ENCODE measurements at places on chromosomes 4 and X. TPM values are rescaled to one million over a fixed set of nuclear protein-coding genes. Genes with fewer than 3 reads are reported as not detected.
A peak's percentile ranks its signal among the peaks of the same experiment; 100 is the strongest.

MAOB gene
- 0.74 TPM for total RNA-seq

BEND2 gene
- total RNA-seq, result not detected

FOXR2 gene
- not detected for total RNA-seq

HDAC6 gene
- 58.5 TPM for total RNA-seq

CENPVL1 gene
- total RNA-seq, result 3.1 TPM

ZXDA gene
- total RNA-seq, result 3.3 TPM

PSAPL1 gene
- not detected for total RNA-seq

CSTF2 gene
- 29.8 TPM for total RNA-seq

MED12 gene
- total RNA-seq, result 38.4 TPM

ZFP42 gene
- 120 TPM for total RNA-seq

UGT2B7 gene
- not detected for total RNA-seq

ARHGEF6 gene
- total RNA-seq, result 5.6 TPM

PCDH7 gene
- 2.4 TPM for total RNA-seq

GRCh38 chrX:3134316-3134945, 93.2 kb downstream of the ARSF start:
- no peak overlapping the region for H3K27ac ChIP-seq
- no peaks in the 10 kb centered on the region for H3K27me3 ChIP-seq
- no peak overlapping the region for H3K4me3 ChIP-seq
- H3K36me3 ChIP-seq, result no peaks in the 10 kb centered on the region

DNA sequence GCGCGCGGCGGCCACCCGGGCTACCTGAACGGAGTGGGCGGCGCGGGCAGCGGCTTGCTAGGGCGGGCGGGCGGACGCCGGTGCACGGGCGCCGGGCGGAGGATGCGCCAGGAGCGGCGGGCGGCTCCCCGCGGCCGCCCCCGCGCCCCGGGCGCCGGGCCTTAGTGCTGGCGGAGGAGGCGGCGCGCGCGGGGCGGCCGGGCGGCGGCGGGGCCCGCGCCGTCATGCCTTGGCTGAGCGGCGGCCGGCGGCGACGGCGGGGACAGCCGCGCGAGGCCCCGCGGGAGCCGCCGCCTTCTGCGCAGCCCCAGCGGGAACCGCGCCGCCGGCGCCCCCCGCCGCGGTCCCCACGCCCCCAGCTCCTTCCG, 48.2 kb downstream of the CLDN34 start:
- H3K4me3 ChIP-seq, result no peak overlapping the region
- no peak for DNase-seq
- H3K27me3 ChIP-seq, result peaks cover 4% of the 10 kb centered on the region
- H3K4me1 ChIP-seq, result peaks cover 56% of the 10 kb centered on the region

- H3K4me1 ChIP-seq, result peaks cover 48% of the 10 kb centered on the region
- H3K4me3 ChIP-seq, result no peak overlapping the region
- no peak for DNase-seq
These were observed 47.5 kb downstream of the TBC1D14 start for GRCh38 chr4:6957148-6957520.

GRCh38 chrX:133401536-133401935, 13.8 kb downstream of the GPC4 start:
- H3K27ac ChIP-seq, result peak overlapping the region; percentile 72
- H3K4me1 ChIP-seq, result peaks cover 32% of the 10 kb centered on the region
- H3K36me3 ChIP-seq, result peaks cover 39% of the 10 kb centered on the region
- no peak overlapping the region for H3K4me3 ChIP-seq

GRCh38 chrX:151962034-151962433, 12.4 kb downstream of the GABRE start:
- no peaks in the 10 kb centered on the region for H3K4me1 ChIP-seq
- H3K27ac ChIP-seq, result no peak overlapping the region
- H3K27me3 ChIP-seq, result no peaks in the 10 kb centered on the region
- no peak overlapping the region for H3K4me3 ChIP-seq

GRCh38 chrX:41923978-41924683, 777 bp upstream of the CASK start:
- no peaks in the 10 kb centered on the region for H3K36me3 ChIP-seq
- H3K27me3 ChIP-seq, result peaks cover 3% of the 10 kb centered on the region
- H3K27ac ChIP-seq, result peak overlapping the region; percentile 77
- peaks cover 36% of the 10 kb centered on the region for H3K4me1 ChIP-seq
- H3K4me3 ChIP-seq, result peak overlapping the region; percentile 80

GRCh38 chr4:15063341-15063740, 61.1 kb downstream of the CPEB2 start:
- H3K4me1 ChIP-seq, result no peaks in the 10 kb centered on the region
- no peaks in the 10 kb centered on the region for H3K36me3 ChIP-seq
- H3K4me3 ChIP-seq, result no peak overlapping the region
- no peak for DNase-seq
- no peaks in the 10 kb centered on the region for H3K27me3 ChIP-seq

DNA sequence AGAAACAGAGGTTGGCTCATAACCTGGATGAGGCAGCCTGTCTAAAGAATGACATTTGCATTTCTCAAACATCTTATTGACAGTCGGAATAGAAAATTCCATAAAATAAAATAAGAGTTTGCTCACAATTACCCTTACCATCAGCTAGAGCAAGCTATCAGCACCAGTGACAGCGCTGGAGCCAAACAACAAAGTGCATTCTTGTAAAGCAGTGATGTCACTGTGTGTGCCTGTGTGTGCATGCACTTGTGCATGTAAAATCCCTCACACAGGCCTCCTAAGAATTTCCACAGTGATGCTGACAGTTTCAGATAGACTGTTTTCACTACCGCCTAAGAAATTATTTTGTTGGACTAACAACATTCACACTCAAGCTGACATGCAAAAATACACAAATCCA, 77.6 kb downstream of the EVC2 start:
- H3K36me3 ChIP-seq, result peaks cover 17% of the 10 kb centered on the region
- H3K4me3 ChIP-seq, result no peak overlapping the region
- peaks cover 9% of the 10 kb centered on the region for H3K4me1 ChIP-seq
- H3K27ac ChIP-seq, result no peak overlapping the region
- no peak for DNase-seq

DNA sequence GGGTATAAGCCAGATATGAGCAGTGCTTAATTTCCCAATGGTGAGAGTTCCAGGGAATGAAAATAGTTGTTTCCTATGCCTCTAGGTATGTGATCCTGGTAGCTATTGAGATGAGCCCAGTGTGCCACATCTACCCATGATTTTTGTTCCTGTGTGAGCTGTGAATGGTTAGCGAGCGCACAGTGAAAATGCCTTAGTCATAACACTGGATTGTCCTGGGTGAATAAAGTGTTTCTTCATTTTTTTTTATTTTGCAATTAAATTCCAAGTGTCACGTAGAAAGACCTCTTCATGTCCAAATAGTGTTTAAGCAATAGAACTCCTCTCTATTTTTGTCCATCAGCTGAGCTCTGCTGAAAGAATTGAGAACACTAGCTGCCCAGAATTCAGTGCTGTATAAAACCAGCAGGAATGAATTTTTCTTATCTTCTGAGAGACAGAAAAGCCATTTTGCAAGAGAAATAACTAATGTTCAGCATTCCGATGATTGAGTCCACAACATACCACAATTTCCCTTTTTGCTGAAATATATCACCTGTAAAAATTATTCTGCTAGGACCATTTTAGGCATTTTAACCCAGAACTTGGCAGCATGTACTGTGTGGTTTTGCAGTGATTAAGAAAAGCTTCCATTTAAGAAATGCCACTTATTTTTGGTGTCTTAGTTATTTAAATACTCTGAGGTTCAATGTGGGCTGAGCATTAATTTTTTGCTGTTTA, 5.6 kb downstream of the MAOA start:
- H3K4me1 ChIP-seq, result no peaks in the 10 kb centered on the region
- no peaks in the 10 kb centered on the region for H3K36me3 ChIP-seq
- H3K27me3 ChIP-seq, result peaks cover 2% of the 10 kb centered on the region
- H3K4me3 ChIP-seq, result no peak overlapping the region
- no peak for DNase-seq

- no peaks in the 10 kb centered on the region for H3K27me3 ChIP-seq
- DNase-seq, result no peak
- H3K4me3 ChIP-seq, result no peak overlapping the region
- no peaks in the 10 kb centered on the region for H3K4me1 ChIP-seq
- H3K27ac ChIP-seq, result no peak overlapping the region
These were observed 1754.1 kb downstream of the C4orf33 start for GRCh38 chr4:130850019-130850524.

DNA sequence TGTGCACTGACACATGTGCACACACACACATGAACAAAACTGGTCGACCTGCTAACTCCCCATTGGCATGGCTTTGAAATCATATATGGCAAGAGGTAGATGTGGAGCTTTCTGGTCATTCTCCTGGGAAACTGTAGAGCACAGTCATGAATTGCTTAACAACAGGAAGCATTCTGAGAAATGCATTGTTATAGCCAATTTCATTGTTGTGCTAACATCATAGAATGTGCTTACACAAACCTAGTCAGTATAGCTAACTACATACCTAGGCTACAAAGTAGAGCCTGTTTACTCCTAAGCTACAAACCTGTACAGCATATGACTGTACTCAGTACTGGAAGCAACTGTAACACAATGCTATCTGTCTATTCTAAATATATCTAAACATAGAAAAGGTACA, 134.2 kb upstream of the SH3RF1 start:
- no peak for DNase-seq
- peak overlapping the region; percentile 87 for H3K27ac ChIP-seq
- H3K4me1 ChIP-seq, result peaks cover 11% of the 10 kb centered on the region
- no peaks in the 10 kb centered on the region for H3K36me3 ChIP-seq
- no peak overlapping the region for H3K4me3 ChIP-seq

DNA sequence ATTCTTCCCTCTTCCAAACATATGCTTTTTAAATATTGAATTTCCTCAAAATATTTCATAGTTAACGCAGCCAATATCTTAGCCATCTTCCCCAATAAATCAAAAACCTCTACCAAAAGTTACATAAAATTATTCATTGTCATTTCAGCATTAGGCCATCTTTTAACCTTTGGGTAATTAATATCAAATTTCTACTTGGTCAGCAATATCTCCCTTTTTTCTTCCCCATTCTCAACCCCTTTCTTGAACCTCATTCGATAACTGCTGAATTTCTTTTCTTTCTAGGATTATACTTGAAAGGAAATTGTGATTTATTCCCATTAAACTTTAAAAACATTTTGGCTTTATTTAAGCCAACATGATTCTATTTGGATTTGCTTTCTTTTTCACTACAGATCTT, 65.0 kb downstream of the RAP1GDS1 start:
- no peak for DNase-seq
- H3K27me3 ChIP-seq, result peaks cover 5% of the 10 kb centered on the region
- H3K36me3 ChIP-seq, result peaks cover 37% of the 10 kb centered on the region
- H3K4me3 ChIP-seq, result no peak overlapping the region
- H3K27ac ChIP-seq, result no peak overlapping the region

- no peak overlapping the region for H3K4me3 ChIP-seq
- no peaks in the 10 kb centered on the region for H3K36me3 ChIP-seq
- peaks cover 2% of the 10 kb centered on the region for H3K27me3 ChIP-seq
These were observed 206.0 kb downstream of the BCOR start for GRCh38 chrX:39891781-39892180.

- H3K4me3 ChIP-seq, result no peak overlapping the region
- H3K36me3 ChIP-seq, result no peaks in the 10 kb centered on the region
- DNase-seq, result no peak
- H3K27ac ChIP-seq, result peak overlapping the region; percentile 34
- H3K4me1 ChIP-seq, result peaks cover 49% of the 10 kb centered on the region
- H3K27me3 ChIP-seq, result no peaks in the 10 kb centered on the region
These were observed 202.1 kb downstream of the GPC3 start for GRCh38 chrX:133783274-133783673.

GRCh38 chrX:19814240-19814639, 73.2 kb downstream of the SH3KBP1 start:
- H3K4me3 ChIP-seq, result no peak overlapping the region
- no peaks in the 10 kb centered on the region for H3K27me3 ChIP-seq
- no peaks in the 10 kb centered on the region for H3K36me3 ChIP-seq

DNA sequence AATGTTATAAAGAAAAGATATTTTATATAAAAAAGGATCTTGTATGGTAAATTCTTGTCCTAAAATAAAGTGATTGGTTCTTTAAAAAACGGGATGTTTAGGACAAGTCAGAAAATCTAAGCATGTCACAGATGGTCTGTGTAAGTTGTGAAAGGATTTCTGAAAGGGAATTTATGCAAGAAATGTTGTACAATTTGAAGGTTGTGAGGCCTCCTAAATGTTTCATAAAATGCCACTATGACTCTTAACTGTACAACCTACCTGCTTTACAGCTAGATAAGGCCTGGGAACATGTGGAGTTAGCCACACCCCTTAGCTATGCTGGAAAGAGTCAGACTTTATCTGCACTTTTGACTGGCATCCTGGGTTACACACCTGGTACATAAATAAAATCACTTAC, 951.5 kb upstream of the POU3F4 start:
- H3K4me1 ChIP-seq, result no peaks in the 10 kb centered on the region
- H3K4me3 ChIP-seq, result no peak overlapping the region
- H3K27ac ChIP-seq, result no peak overlapping the region
- no peak for DNase-seq
- peaks cover 28% of the 10 kb centered on the region for H3K36me3 ChIP-seq

DNA sequence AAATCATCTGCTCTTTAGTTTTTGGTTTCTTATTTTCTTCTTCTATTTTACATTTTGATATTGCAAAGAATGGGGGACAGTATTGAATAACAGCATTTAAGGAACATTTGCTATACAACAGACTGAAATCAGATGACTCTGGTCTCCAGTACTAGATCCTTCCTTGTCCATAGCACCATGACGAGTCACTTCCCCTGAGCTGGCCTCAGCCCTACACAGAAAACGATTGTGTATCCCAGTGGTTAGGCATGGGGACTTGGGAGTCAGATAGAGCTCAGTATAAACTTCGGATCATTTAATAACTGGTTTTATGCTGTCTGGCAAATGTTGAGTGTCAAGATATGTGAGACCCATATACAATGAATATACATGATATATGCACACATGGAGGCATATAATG, 44.7 kb upstream of the BEX4 start:
- H3K27me3 ChIP-seq, result peaks cover 3% of the 10 kb centered on the region
- peaks cover 4% of the 10 kb centered on the region for H3K4me1 ChIP-seq
- no peak overlapping the region for H3K4me3 ChIP-seq
- DNase-seq, result no peak
- no peak overlapping the region for H3K27ac ChIP-seq
- no peaks in the 10 kb centered on the region for H3K36me3 ChIP-seq

GRCh38 chrX:12554206-12554605, 237.0 kb upstream of the PRPS2 start:
- H3K4me3 ChIP-seq, result no peak overlapping the region
- DNase-seq, result no peak
- H3K4me1 ChIP-seq, result no peaks in the 10 kb centered on the region
- H3K27me3 ChIP-seq, result no peaks in the 10 kb centered on the region
- H3K27ac ChIP-seq, result no peak overlapping the region

DNA sequence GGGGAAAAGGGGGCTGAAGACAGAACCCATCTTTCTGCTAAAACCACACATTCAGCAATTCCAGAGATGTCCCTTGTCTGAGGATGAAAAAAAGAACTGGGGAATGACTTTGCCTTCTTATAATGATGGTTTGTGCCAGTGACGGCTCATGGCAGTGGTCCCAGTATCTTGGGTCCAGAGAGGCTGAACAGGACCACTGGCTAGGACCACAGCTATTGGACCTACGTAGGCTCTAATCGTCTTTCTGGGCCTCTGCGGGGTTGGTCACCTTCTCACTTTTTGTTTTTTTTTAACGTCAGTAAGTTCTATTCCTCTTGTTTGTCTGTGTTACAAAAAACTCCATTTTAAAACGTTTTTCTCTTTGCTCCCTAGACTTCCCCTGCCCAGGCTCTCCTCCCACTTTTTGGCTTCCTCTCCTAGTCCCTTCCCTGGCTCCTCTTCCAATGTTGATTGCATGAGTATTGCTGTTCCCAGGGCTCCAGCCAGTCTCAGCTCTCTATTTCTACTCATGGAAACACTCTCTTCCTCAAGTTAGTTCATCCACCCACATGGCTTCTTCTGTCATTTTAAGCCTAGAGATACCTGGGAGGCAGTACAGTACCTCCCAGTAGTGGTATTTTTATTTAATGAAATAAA, 52.6 kb upstream of the STX18 start:
- DNase-seq, result no peak
- peaks cover 4% of the 10 kb centered on the region for H3K27me3 ChIP-seq
- H3K4me3 ChIP-seq, result no peak overlapping the region
- H3K27ac ChIP-seq, result no peak overlapping the region
